ENCODE measurements at places on chromosomes 11 and 22.

DNA sequence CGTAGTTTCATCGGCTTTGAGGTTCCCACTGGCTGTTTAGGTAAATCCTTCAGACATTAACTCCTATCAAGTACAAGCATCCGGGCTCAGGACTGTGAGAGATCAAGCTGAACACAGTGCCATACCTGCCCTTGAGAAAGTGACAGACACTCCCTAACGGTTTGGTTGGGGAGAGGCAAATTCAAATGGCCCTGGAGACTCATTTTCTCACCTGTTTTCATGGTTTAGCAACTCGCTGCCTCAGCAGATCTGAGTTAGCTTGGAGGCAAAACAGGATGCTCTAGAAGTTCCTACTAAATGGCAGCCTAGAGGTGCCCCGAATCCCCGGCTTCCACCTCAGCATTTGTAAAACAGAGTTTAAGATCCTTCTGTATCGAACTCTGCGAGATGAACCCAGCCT is 3.6 kb upstream of the FBXO3 start:
- DNase-seq: no peak

DNA sequence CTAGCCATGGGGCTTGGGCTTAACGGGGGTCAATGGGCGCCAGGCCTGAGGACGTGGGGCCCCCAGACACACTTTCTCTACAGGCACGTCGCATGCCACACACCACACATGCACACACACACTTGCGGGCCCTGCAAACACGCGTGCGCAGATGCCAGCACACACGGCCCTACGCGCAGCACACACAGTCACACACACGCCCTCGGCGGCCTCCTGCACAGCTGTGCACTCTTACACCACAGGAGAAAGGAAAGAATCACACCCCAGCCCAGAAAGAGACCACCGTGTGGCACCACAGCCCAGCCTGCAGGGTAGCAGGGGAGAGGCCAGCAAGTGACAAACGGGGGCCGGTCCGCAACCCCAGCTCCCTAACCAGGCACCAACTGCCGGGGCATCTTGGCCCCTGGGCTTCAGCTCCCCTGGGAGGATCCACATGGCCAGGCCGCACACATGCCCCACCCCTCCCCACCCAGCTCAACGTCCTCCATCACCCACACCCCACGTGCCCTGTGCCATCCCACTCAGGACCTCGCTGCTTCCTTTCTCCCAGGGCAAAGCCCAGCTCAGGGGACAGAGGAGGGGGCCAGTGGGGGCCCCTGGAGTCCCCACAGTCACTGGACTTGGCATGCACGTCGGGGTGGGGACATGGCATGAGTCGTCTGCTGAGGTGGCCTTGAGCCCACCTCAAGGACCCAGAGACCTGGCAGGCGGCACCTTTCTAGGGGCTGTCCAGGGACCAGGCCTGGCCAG is 26.3 kb upstream of the TH start:
- DNase-seq: no peak

DNA sequence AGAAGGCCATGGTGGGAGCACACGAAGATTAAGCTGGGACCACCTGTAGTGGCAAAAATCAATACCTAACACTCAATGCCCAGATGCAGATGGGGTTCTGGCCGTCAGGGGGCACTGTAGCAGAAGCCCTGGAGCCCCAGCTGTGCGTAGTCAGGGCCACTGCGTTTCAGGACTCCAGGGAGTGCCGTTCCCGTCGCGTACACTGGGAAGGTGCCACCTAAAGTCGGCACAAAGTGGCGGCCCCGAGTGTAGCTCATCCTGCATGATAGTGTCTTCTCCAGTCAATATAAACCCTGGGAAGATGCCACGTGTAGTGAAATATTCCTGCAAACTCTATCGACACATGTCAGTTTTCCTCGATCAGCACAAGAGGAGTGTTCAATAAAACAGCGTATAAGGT is 123.8 kb upstream of the NTM start:
- no peak for DNase-seq

DNA sequence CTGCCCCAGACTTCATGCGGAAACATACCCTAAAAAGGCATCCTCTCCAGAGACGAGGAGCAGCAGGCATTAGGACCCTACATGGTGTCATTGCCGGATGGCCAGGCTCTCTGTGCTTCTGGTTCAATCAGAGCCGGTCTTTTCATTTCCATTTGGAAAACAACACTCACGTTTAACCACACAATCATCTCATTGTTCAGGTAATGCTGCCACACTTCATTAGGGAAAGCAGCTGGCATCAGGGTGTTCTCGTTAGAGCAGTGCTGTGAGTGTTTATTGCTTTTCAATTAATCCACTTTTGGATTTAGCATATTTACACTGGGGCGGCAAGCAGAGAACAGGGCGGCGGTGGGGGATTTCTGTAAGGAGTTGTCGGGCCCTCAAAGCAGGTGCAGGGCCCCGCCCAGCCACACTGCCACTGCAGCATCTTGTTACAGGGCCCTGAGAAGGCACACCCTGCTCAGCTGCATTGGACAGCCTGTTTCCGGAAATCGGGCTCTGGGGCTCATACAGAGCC is 338.6 kb downstream of the SHANK2 start:
- no peak for DNase-seq

DNA sequence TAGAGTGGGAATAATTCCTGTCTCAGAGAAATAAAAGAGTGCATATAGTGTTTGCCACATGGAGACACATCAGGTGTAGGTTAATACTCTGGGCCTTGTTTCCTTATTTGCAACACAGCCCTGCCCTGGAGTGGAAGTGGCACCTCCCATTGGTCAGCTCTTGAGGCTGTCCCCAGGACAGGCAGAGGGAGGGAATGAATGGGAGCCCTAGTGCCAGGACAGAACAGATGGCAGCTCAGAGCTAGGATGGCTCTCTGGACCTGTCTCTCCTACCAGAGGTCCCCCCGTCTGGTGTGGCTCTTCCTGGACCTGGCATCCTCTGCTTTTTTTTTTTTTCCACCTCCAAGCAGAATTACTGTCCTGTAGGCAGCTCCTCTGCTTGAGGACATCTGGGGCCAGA is 35.6 kb downstream of the LIMK2 start:
- no peak for DNase-seq

DNA sequence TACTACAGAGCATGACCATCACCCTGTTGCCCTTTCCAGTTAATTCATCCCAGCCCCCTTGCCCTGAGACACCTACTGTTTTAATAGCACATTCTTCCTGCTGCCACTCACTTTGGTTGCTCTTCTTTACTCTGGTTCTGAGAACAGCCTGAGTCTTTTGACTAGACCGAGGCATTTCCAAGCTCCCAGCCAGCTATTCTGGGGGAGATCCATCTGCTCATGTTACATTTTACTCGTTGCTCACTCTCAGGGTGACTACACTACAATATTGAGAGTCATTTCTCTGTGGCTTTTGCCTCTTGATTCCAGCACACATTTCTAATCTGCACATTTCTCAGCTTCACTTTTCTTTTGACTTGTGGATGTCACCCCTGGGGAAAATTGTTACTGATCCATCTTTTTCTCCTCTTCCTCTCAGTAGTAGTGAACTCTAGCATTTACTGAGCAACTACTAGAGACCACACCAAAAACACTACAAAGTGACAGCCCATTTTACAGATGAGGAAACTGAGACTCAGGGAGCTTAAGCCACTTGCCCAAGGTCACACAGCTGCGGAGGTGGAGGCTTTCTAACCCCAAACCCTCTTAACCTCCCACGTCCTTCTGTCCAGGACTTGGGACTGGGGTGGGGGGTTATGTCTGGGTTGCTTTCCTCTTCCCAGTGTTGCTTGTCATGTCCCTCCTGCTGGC is 117.8 kb downstream of the C11orf91 start:
- no peak for DNase-seq

DNA sequence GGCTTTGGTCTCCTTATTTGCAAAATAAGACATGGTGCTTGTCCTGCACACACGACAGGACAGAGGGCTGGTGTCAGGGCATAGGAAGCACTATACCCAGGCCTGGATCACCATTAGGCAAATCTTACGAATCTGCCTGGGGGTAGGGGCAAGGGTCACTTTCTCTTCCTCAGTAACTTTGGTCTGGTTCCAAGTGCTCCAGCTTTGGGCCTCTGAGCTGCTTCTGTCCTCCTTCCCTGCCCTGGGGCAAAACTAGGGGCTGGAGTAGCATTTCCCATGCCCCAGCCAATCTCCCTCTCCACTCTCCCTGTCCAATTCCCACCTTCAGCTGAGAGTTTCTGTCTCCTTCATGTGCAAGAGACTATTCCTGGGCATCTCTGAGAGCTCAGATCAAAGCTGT is 123.7 kb upstream of the NECTIN1 start:
- no peak for DNase-seq

GRCh38 chr22:49094151-49094550 is 733.5 kb downstream of the BRD1 start:
- no peak for DNase-seq

GRCh38 chr11:62905296-62905695 is 15.9 kb downstream of the CHRM1 start:
- no peak for DNase-seq
